ENCODE measurements at places on chromosomes 5 and 9. TPM values are rescaled to one million over a fixed set of nuclear protein-coding genes. Genes with fewer than 3 reads are reported as not detected.

FAM151B gene
- 9.8 TPM for total RNA-seq

TNFSF15 gene
- total RNA-seq = 0.19 TPM

ZMYND19 gene
- 16.8 TPM for total RNA-seq

OR1J2 gene
- total RNA-seq = not detected

SPINK4 gene
- not detected for total RNA-seq

TLX3 gene
- total RNA-seq = not detected

URM1 gene
- 40.7 TPM for total RNA-seq

IL7R gene
- total RNA-seq = 0.12 TPM

PFN3 gene
- total RNA-seq = not detected
